PC-9 (cell line): ENCODE measurements at places on chromosomes 2 and 18. TPM values are rescaled to one million over a fixed set of nuclear protein-coding genes. Genes with fewer than 3 reads are reported as not detected.

PSMA8 gene
- not detected in 2 replicates for total RNA-seq

UCN gene
- total RNA-seq = 2.8 and 4.6 TPM in 2 replicates

OTOS gene
- not detected in 2 replicates for total RNA-seq

NYAP2 gene
- total RNA-seq = 0.30 and 0.65 TPM in 2 replicates

TGFA gene
- 27.7 and 36.4 TPM in 2 replicates for total RNA-seq

KIF5C gene
- 0.07 and 0.23 TPM in 2 replicates for total RNA-seq

EIF5B gene
- 53.4 and 56.7 TPM in 2 replicates for total RNA-seq

ZAP70 gene
- not detected in 2 replicates for total RNA-seq

ZNF892 gene
- total RNA-seq = 2.8 and 3.1 TPM in 2 replicates

ALKAL2 gene
- not detected in 2 replicates for total RNA-seq

C18orf54 gene
- total RNA-seq = 6.7 and 7.6 TPM in 2 replicates

IL1F10 gene
- total RNA-seq = not detected in 2 replicates

SKA1 gene
- 14.7 and 18.3 TPM in 2 replicates for total RNA-seq

ABCA12 gene
- total RNA-seq = 1.8 and 2.0 TPM in 2 replicates

MARCHF4 gene
- total RNA-seq = 7.7 and 14.5 TPM in 2 replicates

OSBPL6 gene
- total RNA-seq = 2.6 and 3.5 TPM in 2 replicates

TBR1 gene
- not detected in 2 replicates for total RNA-seq

SPTBN1 gene
- 234 and 262 TPM in 2 replicates for total RNA-seq

SMAD2 gene
- total RNA-seq = 90.9 and 97.0 TPM in 2 replicates

SPHKAP gene
- total RNA-seq = not detected in 2 replicates

KCNE4 gene
- 0.11 TPM in 1 of 2 replicates, not detected in the other for total RNA-seq

GLI2 gene
- 11.6 and 14.6 TPM in 2 replicates for total RNA-seq

PHOSPHO2 gene
- total RNA-seq = 5.3 and 5.9 TPM in 2 replicates

ALPP gene
- 47.5 and 57.8 TPM in 2 replicates for total RNA-seq

KLHL29 gene
- total RNA-seq = 3.1 and 3.4 TPM in 2 replicates

CXCR1 gene
- total RNA-seq = not detected in 2 replicates

SCN7A gene
- total RNA-seq = not detected in 2 replicates

PLCL1 gene
- not detected in 2 replicates for total RNA-seq

ONECUT2 gene
- total RNA-seq = 0.35 and 0.40 TPM in 2 replicates

RGPD4 gene
- total RNA-seq = not detected in 2 replicates

CCDC74B gene
- total RNA-seq = 1.9 and 2.4 TPM in 2 replicates

FOXD4L1 gene
- 0.28 and 0.43 TPM in 2 replicates for total RNA-seq

ZNF532 gene
- 19.1 and 21.1 TPM in 2 replicates for total RNA-seq

PSTPIP2 gene
- not detected in 2 replicates for total RNA-seq

PLEKHM3 gene
- total RNA-seq = 7.7 and 8.4 TPM in 2 replicates

DCTN1 gene
- total RNA-seq = 130 and 147 TPM in 2 replicates

HNMT gene
- total RNA-seq = 16.6 TPM in 2 replicates

CAPN14 gene
- total RNA-seq = 0.35 TPM in 2 replicates

MARCHF7 gene
- 33.2 and 38.3 TPM in 2 replicates for total RNA-seq

DYNAP gene
- total RNA-seq = not detected in 2 replicates

CIB4 gene
- not detected in 2 replicates for total RNA-seq

PIEZO2 gene
- total RNA-seq = not detected in 2 replicates

ATOH8 gene
- 0.25 TPM in 1 of 2 replicates, not detected in the other for total RNA-seq

ERMN gene
- total RNA-seq = not detected in 2 replicates

HOXD10 gene
- not detected in 2 replicates for total RNA-seq

MTCL1 gene
- 29.6 and 30.0 TPM in 2 replicates for total RNA-seq
